ENCODE measurements at places on chromosomes 1 and 21. TPM values are rescaled to one million over a fixed set of nuclear protein-coding genes. Genes with fewer than 3 reads are reported as not detected.
A peak's percentile ranks its signal among the peaks of the same experiment; 100 is the strongest.

DNA sequence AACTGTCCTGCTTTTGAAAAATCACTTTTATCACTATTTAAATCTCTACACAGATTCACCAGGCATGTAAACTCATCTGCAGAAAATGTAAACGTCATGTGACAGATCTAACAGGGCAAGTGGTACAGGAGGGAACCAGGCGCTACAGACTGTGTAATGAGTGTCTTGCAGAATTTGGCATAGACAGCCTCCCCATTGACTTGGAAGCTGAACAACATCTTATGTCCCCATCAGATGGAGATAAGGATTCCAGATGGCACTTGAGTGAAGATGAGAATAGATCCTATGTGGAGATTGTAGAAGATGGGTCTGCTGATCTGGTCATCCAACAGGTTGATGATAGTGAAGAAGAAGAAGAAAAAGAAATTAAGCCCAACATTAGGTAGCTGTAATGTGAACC is 50.3 kb downstream of the ZBTB8OS start:
- no peak for DNase-seq

- DNase-seq: no peak
Observed at GRCh38 chr1:32719681-32720275, 17.2 kb upstream of the SYNC start.

GRCh38 chr1:81254560-81254959 is 546.2 kb upstream of the ADGRL2 start:
- DNase-seq: no peak

The GPR52 gene
- 11.3 TPM for total RNA-seq

DNA sequence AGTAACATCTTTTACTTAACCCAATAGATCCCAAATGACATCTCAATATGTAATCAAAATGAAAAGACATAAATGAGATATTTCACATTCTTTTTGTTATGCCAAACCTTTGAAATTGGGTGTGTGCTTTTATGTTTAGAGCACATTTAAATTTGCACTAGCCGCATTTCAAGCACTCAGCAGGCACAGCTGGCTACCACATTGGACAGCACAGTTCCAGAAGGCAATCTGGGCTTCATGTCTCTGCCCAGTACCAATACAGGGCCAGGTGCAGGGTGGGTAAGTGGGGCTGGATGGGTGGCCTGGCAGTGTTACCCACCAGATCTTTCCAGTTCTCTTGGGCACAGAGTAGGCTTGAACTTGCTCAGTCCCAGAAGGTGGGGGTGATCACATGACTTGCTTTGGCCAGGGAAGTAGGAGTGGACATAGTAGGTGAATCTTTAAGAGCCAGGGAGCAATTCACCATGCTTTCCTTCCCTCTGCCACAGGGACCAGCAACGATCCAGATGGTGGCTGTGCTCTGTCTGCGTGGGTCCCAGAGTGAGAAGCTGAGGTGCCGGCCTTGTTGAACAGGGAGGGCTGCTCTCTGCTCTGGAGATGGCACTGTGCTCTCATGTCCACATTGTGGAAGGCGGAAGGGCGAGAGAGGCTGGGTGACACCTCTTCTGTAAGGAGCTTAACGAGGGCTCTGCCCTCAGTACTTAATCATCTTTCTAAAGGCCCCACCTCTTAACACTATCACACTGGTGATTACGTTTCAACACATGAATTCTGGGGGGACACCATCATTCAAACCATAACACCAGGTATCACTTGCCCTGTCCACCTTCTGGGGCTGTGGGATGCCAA is 261.4 kb downstream of the GRIK3 start:
- DNase-seq: no peak

The CFHR3 gene
- not detected for total RNA-seq

The EFNA1 gene
- 0.30 TPM for total RNA-seq

- DNase-seq: no peak
Observed at GRCh38 chr1:44777969-44778635, 2.8 kb downstream of the RPS8 start.

The TIE1 gene
- total RNA-seq: 1.3 TPM

The ANGPTL1 gene
- not detected for total RNA-seq

DNA sequence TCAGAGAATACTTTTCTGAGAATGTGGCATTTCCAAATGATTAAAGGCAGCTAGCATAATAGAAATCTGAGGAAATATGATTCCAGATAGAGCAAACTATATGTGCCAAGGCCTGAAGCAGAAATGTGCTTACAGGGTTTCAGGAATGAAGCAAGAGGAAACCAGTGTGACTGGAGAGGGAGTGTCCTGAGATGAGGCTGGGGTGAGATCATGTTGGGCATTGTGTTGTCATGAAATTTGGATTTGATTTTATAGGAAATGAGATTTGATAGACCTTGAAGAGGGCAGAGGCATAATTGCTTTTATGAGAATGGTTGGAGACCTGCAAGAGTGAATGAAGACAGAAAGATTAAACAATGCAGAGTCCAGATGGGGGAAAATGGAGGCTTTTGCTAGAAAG is 338.1 kb upstream of the SNX7 start:
- DNase-seq: no peak

- DNase-seq: no peak
Observed at GRCh38 chr1:219161371-219161770, 12.3 kb upstream of the LYPLAL1 start.

DNA sequence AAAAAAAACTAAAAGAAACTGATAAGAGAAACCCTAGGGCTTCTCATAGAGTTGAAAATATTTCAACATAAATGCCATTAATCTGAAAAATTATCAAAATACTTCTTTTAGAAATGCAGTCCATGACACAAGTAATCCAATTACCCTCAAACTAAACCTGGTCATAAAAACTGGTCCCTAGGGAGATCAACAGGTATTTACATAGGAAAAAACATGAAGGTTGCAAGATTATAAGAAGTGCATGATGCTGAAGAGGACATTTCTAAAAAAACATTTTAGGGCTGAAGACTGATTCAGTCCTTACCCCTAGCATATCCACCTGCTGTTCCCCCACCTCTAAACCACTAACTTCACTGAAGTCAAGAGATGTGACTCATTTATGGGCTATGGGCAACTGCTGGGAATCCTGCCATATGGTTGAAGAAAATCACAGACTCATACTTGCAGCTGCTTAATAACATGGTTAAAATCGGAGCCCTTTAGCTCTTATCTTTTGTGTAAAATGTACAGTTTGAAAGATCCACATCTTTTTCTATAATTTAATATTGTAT is 131.0 kb upstream of the RUNX1 start:
- no peak for DNase-seq

GRCh38 chr1:6359216-6360116 is 34.1 kb downstream of the ACOT7 start:
- peak; percentile 47 for DNase-seq

- DNase-seq: no peak
Observed at GRCh38 chr21:16159213-16159970, 429.6 kb downstream of the USP25 start.

GRCh38 chr1:87202451-87202850 is 126.2 kb upstream of the LMO4 start:
- DNase-seq: no peak

DNA sequence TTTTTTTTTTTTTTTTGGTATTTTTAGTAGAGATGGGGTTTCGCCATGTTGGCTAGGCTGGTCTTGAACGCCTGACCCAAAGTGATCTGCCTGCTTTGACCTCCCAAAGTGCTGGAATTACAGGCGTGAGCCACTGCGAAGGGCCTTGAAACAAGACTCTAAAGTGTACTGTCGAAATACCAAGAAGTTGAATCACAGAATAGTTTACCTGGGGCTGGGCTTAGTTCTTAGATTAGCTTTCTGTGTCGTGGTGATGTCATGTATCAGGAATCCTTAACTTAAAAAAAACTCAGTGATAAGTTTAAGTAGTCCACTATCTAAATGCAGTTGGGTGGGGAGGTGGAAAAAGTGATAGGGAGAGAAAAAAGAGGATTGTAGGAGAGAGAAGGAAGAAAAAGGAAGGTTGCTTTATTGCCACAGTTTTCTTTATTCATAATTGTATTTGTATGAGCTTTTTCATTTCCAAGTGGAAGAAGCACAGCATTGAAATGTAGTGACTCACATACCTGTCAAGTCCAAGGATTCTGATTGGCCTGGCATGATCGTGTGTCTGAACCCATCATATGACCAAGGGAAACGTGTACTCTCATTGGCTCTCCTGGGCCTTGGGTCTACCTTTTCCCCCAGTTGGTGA is 13.4 kb downstream of the ITSN1 start:
- no peak for DNase-seq

DNA sequence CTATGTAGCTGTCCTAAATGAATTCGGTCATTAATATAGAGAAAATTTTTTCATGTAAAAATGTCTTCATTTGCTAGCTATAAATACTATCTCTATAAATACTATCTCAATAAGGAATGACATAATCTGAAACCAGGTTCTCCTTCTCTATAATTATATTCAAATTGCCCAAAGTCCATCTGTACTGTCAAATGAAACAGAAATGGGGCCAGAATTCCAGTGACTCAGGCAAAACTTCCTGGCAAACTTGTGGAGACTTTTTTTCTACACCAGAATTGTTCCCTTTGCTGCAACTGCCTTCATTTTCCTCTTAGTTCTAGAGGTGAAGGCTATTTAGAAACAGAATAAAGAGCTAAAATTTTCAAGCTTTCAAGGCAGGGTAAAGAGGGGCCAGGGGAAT is 152.5 kb downstream of the KCNH1 start:
- DNase-seq: no peak

- no peak for DNase-seq
Observed at GRCh38 chr1:154501423-154502065, 475 bp upstream of the TDRD10 start.

The DIRAS3 gene
- total RNA-seq: not detected

DNA sequence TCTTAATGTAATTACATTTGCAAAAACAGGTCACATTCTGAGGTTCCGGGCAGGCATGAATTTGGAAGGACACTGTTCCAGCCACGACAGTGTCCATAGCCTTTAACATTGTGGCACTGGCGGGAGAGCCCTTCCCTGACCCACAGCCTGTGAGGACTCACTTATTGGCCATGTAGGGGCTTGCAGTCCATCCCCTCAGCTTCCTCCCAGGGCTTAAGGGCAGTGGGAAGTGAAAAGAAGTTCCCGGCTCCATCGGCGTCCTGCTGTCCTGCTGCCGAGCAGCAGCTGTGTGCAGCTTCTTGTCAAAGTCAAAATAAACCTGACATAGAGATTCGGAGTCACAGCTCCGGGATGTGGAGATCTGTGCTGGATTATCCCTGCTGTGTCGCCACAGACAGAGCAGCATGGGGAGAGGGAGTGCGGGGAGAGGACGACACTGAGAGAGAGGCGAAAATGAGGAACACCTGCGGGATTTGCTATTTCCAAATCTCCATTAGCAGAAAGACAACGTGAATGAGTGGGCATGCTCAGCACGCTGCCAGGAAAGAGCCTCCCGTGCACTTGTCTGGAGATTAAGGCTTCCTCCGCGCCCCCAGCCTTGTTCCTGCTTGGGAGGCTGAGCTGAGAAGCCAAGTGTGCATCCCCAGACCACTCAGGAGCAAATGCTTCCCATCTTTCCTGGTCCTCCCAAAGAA is 260.3 kb downstream of the ASTN1 start:
- no peak for DNase-seq

DNA sequence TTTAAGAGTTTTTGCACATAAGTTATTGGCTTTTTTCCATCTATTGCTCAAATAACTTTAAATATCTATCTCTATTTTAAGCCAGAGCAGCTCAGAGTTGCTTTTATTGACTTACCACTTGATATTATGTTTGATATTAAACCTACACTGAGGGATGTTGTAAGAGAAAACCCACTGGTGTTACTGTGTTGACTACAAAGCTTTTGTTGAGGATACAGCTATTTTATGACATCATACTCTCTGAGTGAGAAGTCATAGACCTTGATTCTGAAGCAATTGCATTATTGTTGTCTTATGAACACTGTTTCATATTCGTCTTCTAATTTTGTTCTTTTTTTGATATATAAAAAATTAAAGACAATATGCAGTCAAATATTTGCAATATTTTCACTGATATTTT is 560.4 kb downstream of the PTBP2 start:
- no peak for DNase-seq

- DNase-seq: no peak
Observed at GRCh38 chr1:56033321-56034037, 545.9 kb downstream of the PLPP3 start.

The SEC16B gene
- total RNA-seq: not detected

GRCh38 chr1:196302420-196302819 is 305.8 kb downstream of the KCNT2 start:
- DNase-seq: no peak

All from CD4-positive, CD25-positive, alpha-beta regulatory T cell (primary cell).